Kidney (tissue), 22 donors: ENCODE measurements at places on chromosomes 1 and 21. TPM values are rescaled to one million over a fixed set of nuclear protein-coding genes. Genes with fewer than 3 reads are reported as not detected.

SH2D2A gene
- total RNA-seq: 4.3 TPM

CRYAA gene
- not detected for total RNA-seq

PLA2G2E gene
- not detected for total RNA-seq

IRF6 gene
- 37.1 TPM for total RNA-seq

OR6N1 gene
- not detected for total RNA-seq

NEGR1 gene
- total RNA-seq: 10.2 TPM

IQGAP3 gene
- total RNA-seq: 1.7 TPM

GPR52 gene
- total RNA-seq: 2.7 TPM

NBPF6 gene
- total RNA-seq: not detected

DNA sequence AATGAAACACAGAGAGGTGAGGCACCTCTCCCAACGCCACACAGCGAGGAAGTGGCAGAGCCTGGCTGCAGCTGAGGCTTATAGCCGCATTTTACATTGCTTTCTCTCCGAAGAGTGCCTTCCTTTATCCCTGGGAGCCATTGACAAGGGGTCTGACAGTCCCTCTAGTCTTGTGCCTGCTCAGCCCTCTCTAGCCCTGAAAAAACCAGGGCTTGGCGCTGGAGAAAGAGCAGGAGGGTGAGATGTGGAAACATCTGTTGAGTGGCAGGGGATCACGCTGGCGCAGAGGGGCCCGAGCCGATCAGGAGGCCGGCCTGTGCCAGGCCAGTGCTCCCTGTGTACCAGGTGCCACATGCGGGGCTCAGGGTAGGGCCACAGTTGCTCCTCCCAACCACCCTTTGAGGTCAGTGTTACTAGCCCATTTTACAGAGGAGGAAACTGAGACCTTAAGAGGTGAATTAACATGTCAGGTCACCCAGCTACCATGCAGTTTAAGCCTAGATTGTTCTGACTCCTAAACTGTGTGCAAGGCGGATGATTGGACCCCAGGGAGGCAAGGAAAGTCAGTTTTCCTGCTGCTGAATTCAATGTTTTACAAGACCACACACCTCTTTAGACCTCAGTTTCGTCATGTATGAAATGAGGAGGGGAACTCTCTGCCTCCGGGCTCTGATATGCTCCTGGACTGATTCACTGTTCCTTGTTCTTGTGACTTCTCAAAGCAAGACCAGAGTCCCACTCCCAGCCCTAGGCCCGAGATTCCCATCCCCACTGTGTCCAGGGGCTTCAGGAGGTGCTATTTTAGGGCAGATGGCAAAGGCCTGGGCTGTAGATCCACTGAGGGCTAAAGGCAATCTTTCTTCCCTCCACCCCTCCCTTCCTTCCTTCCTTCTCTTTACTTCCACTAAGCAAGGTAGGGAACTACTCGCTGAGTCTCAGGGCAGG lies 28.0 kb upstream of the RUNX3 start:
- no peak for DNase-seq

DNA sequence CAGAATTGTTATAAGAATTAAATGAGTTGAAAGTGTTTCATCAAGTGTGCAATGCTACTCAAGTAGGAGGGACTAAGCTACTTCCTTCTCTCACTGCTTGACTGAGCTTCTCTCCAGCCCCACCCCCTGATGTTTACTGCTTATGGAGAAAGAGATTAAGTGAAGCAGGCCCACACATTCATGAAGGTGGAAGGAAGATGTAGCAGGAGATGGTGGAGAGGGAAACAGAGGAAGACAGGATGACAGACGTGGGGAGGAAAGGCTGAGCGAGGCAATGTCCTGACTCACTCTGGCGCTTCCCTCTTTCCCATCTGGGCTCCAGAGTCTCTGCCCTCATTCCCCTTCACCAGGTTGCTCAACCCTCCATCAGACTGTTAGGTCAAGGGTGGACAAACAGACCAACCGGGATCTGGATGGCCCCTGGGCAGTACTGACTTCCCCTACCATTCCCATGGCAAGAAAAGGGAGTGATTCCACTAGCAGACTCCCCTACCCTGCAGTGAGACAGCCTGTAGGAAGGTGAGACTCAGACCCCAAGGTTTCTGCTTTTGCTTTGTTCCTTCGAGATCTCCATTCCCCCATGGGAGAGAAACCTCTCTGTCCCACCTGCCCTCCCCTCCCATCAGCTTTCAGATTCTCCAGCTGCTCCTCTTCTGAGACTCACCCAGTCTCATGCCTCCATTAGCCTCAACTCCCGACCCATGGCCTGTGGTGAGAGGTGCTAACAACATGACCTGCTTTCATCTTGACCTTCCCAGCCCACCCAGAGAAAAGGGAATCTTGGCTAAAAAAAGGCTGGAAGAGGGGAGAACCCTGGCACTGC lies 3.1 kb upstream of the ARHGEF2 start:
- DNase-seq: no peak

- DNase-seq: no peak
These were observed 53.8 kb downstream of the PUM1 start for GRCh38 chr1:31011719-31012118.

DNA sequence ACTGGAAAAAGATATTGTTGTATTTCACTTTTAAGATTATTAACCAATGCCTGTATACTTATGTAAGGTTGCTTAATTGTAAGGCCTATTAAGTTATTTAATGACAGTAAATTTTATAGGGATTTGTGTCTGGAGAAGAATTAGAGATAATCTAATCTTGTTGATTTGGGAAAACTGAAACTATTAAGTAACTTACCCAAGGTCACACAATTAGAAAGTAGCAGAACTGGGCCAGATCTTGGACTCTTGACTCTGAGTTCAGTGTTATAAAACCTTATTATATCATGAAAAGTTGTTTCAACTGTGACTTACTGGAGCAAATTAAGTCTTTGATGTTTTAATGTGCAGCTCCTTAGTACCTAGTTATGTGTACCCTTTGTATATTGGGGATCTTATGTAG lies 38.5 kb downstream of the CAMTA1 start:
- no peak for DNase-seq

GRCh38 chr21:44548381-44548780 lies 2.9 kb downstream of the KRTAP10-2 start:
- DNase-seq: no peak

GRCh38 chr1:166552706-166553105 lies 286.6 kb upstream of the POGK start:
- no peak for DNase-seq

- DNase-seq: no peak
These were observed 78.5 kb downstream of the CSMD2 start for GRCh38 chr1:34086561-34086960.

DNA sequence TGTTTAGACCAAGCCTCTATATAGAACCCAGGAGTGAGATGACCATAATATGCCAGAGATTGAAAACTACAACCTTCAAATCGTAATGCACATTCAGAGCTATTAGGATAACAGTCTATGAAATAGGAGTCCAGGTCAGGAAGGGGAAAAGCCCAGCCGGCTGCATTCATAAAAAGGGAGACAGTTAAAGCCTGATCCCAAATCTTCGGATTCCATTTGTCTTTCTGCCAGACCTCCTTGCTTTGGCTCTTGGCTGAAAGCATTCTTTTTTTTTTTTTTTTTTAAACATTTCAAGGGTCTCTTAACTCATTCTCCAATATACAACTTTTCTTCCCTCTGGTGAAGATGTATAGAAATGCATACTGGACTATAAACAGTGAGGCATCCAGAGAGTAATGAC lies 81.1 kb downstream of the NTPCR start:
- DNase-seq: no peak

DNA sequence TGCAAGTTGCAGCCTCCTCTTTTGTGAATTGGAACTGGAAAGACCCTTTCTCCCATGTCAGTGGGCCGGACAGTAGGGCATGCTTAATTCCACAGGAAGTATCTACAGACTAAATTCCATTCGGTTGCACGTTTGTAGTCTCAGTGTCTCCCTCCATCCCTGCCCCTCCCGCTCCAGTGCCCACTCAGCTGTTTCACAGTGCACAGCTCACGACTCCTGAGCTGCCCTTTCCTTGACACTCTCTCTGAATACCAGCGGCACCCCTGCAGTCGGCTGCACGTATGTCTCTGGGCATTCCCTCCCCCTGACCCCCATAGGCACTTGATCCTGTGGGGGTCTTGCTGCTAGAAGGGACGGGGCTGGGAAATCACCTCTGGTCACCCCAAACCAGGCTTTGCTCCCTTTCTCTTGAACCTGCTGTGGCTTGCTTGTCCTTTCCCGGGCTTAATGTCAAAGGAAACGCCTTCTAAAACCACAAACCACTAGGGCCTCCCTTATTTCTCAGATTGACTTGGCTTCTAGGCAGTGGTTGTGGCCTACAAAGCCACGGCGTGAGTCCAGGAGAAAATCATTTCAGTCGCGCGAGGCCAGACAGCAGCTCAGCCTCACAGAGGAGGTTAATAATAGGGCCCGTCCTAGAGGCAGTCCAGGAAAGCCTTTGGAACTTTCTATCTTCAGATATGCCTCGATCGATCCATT lies 365.3 kb upstream of the PROX1 start:
- DNase-seq: peak; percentile 72

- peak; percentile 65 for DNase-seq
These were observed 30.0 kb downstream of the ARHGEF10L start for GRCh38 chr1:17569200-17570139.

GRCh38 chr1:219478811-219479210 lies 134.1 kb downstream of the ZC3H11B start:
- no peak for DNase-seq

DNA sequence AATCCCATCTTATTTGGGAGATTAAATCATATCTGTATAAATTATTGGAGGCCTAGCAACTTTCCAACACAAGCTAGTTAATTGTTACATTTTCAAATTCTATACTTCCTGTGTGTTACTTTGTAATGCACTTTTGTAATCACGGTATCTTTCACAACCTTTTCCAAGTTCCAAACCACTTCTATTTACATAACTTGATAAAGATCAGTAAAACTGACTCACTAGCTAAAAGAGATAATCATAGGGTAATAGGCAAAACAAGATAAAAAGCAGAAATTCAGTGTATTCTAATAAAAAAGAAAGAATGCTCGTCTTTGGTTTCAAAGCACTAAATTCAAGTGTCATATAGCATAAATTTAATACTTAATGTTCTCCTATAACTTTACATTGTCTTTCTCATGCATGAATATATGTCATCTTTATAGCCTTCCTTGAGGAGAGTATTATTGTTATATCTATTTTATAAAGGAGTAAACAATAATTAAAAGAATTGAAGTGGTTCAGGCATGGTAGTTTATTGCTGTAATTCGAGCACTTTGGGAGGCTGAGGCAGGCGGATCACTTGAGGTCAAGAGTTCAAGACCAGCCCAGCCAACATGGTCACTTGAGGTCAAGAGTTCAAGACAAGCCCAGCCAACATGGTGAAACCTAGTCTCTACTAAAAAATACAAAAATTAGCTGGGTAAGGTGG lies 66.4 kb downstream of the RGS13 start:
- DNase-seq: no peak

GRCh38 chr1:15308621-15309027 lies 61.6 kb downstream of the FHAD1 start:
- no peak for DNase-seq

GRCh38 chr1:2250721-2251281 lies 22.7 kb downstream of the SKI start:
- peak; percentile 52 for DNase-seq
